Stimulated activated CD8-positive, alpha-beta memory T cell treated with anti-CD3 and anti-CD28 coated beads, Interleukin-7, amount 100 ng/mL, for 4 hours (primary cell): ENCODE measurements at places on chromosomes 7 and 10.

- DNase-seq, result no peak
Measured at GRCh38 chr10:125060026-125060425, 100.3 kb downstream of the CTBP2 start.

DNA sequence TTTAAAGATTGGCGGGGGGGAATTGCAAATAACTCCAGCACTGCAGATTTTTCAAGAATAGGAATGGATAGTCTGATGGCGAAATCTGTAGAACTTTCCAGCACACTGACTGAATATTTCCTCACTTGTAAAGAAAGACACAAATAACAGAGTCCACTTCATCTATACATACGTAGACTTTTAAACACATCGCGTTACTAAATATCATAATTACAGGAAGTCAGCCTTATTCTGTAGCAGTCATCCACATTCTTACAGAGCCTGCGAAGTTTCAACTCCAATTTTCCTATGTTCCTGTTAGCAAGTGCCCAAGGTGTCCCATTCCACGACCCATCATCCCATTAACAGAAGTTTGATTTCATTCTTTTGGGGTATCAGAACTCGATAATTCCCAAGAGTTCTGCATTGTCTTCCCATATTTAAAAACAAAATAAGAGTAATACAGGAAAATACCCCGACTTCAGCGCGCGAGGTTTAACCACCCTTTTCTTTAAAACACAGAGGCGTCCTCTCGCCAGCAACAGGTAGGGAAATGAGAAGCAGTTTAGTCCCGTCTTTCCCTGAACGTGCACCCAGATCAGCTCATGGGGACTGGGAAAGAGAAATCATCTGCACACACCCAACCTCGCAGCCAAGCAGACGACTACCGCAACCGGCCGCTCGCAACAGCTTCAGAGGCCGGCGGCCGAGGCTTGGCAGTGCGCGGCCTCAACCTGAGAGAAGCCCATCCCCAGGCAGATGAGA, 880 bp downstream of the HERC4 start:
- no peak for DNase-seq

- peak; percentile 32 for DNase-seq
Measured at GRCh38 chr7:157576415-157576814, 239.6 kb downstream of the DNAJB6 start.

- no peak for DNase-seq
Measured at GRCh38 chr7:17506095-17506494, 207.6 kb downstream of the AHR start.

DNA sequence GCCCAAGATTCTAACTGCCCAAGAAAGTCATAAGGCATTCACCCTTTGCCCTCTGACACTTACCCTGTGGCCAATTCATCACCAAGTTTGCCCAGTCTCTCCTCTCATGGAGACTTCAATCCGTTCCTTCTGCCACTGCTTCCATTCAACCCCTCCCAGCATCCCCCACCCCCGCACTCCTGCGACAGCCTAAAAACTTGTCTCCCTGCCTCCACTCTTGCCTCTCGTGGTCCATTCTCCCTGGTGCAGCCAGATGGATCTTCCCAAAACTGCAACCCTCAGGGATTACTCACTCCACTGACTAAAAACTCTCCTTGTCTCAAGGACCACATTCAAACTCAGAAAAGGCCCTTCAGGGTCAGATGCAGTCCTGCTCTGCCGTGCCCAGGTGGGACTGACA, 32.3 kb upstream of the PLXNA4 start:
- no peak for DNase-seq
